A549 treated with GW870086 at 1 μM for 4 hours (cell line): ENCODE measurements at places on chromosomes 16 and 17. TPM values are rescaled to one million over a fixed set of nuclear protein-coding genes. Genes with fewer than 3 reads are reported as not detected.

Gene KRT27
- not detected in 5 replicates for total RNA-seq

Gene DPEP1
- 0.87 to 2.3 TPM (median 1.2 TPM) in 5 replicates for total RNA-seq

Gene SCGB1C2
- total RNA-seq, result not detected in 5 replicates

Gene ZFPM1
- total RNA-seq, result 5.6 to 7.2 TPM (median 6.2 TPM) in 5 replicates

Gene ADAMTS18
- total RNA-seq, result 0.05 to 0.09 TPM (median 0.08 TPM) in 3 of 5 replicates, not detected in the others
